ENCODE measurements at places on chromosomes 13 and 19. TPM values are rescaled to one million over a fixed set of nuclear protein-coding genes. Genes with fewer than 3 reads are reported as not detected.

ZNF493 gene
- total RNA-seq = 19.1 TPM

CDX2 gene
- not detected for total RNA-seq

TRPM4 gene
- 35.0 TPM for total RNA-seq

ZNF530 gene
- 3.7 TPM for total RNA-seq

KASH5 gene
- total RNA-seq = not detected

Measured in placental epithelial cell (primary cell).